ENCODE measurements at places on chromosomes 1 and 21.

GRCh38 chr1:230249695-230250480, 176.2 kb downstream of the PGBD5 start:
- H3K27me3 ChIP-seq: no peaks in the 10 kb centered on the region
- no peak overlapping the region for H3K4me3 ChIP-seq
- peaks cover 7% of the 10 kb centered on the region for H3K36me3 ChIP-seq

DNA sequence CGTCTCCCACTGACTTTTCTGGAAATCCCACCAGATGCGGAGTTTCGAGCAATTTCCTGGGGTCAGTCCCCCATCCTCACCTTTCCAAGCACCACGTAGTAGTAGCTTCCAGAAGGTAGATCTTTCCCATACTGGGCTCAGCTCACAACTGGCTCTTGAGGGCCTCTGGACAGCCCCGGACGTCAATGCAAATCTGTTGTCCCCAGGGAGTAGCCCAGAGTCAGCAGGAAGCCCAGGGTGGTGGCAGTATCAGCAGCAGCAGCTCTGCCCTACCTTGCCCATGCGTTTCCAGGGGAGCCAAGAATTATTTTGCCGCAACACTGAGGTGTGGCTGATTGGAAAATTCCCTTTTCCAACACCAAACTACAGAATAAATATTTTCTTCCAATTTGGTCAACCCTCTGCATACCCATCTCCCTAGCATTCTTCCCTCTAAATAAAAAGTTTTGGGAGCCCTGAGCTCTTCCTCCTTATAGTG, 70.3 kb downstream of the CD46 start:
- peaks cover 75% of the 10 kb centered on the region for H3K4me1 ChIP-seq
- peak overlapping the region; percentile 80 for H3K4me3 ChIP-seq
- peak overlapping the region; percentile 86 for H3K27ac ChIP-seq
- no peak for DNase-seq
- H3K36me3 ChIP-seq: peaks cover 10% of the 10 kb centered on the region
- no peaks in the 10 kb centered on the region for H3K27me3 ChIP-seq

- peak overlapping the region; percentile 85 for H3K4me3 ChIP-seq
- peaks cover 25% of the 10 kb centered on the region for H3K36me3 ChIP-seq
- H3K4me1 ChIP-seq: peaks cover 61% of the 10 kb centered on the region
- DNase-seq: peak; percentile 96
- no peaks in the 10 kb centered on the region for H3K27me3 ChIP-seq
These were observed 596 bp downstream of the CD247 start for GRCh38 chr1:167517535-167518330.

DNA sequence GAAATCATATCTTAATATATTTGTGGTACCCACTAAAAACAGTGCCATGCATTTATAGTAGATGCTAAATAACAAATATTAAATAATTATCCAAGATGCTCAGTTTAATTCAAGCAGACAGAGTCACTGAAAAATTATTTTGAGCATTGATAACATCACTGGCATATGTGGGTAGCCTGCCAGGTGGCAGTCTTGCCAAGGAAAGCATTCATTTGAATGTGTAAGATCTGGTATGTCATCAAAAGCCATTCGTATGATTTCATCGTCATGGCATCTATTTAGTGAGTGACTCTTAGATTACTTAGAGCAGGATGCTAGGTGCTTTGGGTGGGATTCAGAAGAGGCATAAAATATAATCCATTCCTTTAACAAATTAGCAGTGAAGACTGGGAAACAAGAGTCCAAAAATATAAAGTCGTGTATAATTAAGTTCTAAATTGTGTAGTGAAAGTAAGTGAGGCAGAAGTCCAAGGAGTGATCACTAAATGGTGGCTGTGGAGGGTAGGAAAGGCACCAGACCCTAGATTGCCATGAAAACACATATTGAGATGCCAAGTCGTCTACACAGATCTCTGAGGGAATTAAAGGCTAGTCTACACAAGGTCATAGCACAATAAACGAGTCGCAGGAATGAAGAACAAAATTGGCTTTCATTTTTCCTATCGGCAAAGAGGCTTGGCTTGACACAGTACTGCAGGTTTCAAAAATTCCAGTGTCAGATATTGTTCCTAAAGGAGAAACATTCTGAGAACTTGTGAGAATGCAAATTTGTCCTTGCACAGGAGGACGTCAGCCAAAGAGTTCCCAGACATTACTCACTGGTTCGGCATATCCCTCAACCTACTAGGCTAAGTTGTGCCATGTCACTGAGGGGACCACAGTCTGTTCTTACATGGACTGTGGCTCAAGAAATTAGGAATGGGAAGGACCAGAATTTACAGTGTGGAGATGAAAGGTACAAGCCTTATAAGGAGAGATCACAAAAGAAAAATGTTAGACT, 130.8 kb downstream of the LYPLAL1 start:
- no peak overlapping the region for H3K27ac ChIP-seq
- DNase-seq: no peak
- H3K4me1 ChIP-seq: no peaks in the 10 kb centered on the region
- peaks cover 1% of the 10 kb centered on the region for H3K36me3 ChIP-seq
- H3K4me3 ChIP-seq: no peak overlapping the region
- H3K27me3 ChIP-seq: no peaks in the 10 kb centered on the region

GRCh38 chr1:70140894-70141293, 64.5 kb downstream of the LRRC40 start:
- no peak for DNase-seq
- no peaks in the 10 kb centered on the region for H3K27me3 ChIP-seq
- H3K36me3 ChIP-seq: no peaks in the 10 kb centered on the region

- H3K27me3 ChIP-seq: no peaks in the 10 kb centered on the region
- peaks cover 20% of the 10 kb centered on the region for H3K36me3 ChIP-seq
- H3K4me1 ChIP-seq: peaks cover 78% of the 10 kb centered on the region
- no peak overlapping the region for H3K4me3 ChIP-seq
- no peak for DNase-seq
These were observed 41.9 kb downstream of the RCSD1 start for GRCh38 chr1:167671727-167672511.

GRCh38 chr1:197521118-197521739, 253.2 kb downstream of the CRB1 start:
- H3K4me1 ChIP-seq: no peaks in the 10 kb centered on the region
- no peak overlapping the region for H3K4me3 ChIP-seq
- H3K27me3 ChIP-seq: no peaks in the 10 kb centered on the region

DNA sequence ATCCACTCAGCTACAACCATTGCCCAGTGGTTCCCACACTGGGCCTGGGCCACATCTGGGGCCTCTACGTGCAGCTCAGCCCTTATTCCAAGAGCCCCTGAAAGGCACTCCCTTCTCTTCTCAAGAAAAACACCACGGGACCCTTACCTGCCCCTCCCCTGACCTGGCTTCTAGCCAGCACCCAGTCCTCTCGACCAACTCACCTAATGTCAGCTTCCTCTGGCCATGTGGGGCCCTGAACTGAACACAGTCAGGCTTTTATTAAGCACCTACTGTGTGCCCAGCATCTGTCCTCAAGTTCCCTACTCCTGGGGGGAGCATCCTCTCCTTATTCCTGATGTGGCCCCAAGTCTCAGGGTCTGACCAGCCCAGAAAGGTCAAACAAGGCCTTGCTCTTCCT, 208.4 kb downstream of the MATN1 start:
- H3K4me1 ChIP-seq: no peaks in the 10 kb centered on the region
- no peak for DNase-seq
- H3K4me3 ChIP-seq: no peak overlapping the region
- no peak overlapping the region for H3K27ac ChIP-seq

GRCh38 chr1:19445417-19446342, 39.7 kb downstream of the CAPZB start:
- DNase-seq: no peak
- peaks cover 2% of the 10 kb centered on the region for H3K36me3 ChIP-seq
- peak overlapping the region; percentile 70 for H3K4me3 ChIP-seq
- H3K27ac ChIP-seq: peak overlapping the region; percentile 85
- H3K27me3 ChIP-seq: no peaks in the 10 kb centered on the region
- peaks cover 93% of the 10 kb centered on the region for H3K4me1 ChIP-seq

GRCh38 chr1:154808909-154809262, 61.2 kb downstream of the KCNN3 start:
- DNase-seq: no peak
- H3K4me3 ChIP-seq: no peak overlapping the region
- peaks cover 26% of the 10 kb centered on the region for H3K27me3 ChIP-seq
- no peaks in the 10 kb centered on the region for H3K36me3 ChIP-seq

DNA sequence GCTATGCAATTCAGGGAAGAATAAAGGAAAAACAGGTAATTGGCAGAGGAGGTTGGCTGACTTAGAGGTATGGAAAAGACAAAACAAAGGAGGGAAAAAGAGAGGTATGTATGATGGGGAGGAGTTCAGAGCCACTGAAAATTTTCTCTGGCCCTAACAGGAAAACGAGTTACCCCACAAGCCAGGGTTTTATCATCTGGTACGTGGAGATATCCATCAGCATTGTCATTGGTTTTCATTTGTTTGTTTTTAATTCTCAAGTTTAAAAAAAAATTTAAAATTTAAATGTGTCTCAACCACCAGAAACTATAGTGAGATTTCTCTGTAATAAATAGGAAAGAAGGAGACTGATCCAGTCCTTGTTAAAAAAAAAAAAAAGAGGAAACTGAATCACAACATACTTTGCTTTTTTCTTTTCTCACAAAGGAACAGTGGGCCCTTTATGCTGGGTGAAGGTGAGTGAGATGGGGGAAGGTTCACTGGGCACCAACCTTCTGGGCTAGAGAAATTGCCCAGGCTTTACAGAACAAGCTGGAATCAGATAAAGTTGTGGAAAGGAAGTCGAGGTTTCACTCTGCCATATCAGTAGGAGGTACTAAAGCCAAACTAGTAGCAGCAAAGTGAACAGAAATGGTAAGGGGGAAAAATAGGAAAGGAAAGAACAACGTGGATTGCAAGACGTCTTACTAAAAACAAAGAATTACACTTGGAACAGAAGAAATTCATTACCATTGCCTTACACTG, 2.7 kb downstream of the IFNAR2 start:
- peak overlapping the region; percentile 97 for H3K4me3 ChIP-seq
- H3K27me3 ChIP-seq: no peaks in the 10 kb centered on the region
- peaks cover 72% of the 10 kb centered on the region for H3K4me1 ChIP-seq
- peaks cover 4% of the 10 kb centered on the region for H3K36me3 ChIP-seq
- H3K27ac ChIP-seq: peak overlapping the region; percentile 88

DNA sequence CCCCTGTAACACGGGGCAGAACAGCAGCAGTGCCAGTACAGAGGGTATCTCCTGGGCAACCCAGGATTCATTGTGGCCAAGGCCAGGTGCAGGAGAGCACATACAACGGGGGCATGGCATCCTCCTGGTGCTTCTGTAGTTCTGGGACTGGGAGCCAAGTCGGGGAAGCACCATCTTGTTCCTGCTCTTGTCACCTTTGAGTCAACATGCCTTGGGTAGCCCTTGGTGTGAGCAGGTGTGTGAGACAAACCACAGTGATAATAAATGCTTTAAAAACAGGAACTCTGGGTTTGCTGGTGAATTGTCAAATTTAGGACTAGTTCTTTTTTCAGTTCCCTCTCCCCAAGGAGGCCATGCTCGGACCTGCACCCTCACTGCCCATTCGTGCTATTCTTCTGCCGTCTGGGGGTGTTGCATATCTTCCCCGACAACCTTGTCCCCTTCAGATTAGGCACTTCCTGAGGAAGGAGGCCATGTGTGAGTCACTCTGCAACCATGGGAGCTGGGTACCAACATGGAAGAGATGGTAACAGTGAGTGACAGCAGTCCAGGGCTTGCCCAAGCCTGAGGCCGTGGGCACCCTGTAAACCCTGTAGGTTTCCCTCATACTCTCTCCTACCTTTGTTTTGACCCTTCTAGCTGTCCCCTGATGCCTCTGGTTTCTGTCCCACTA, 150.2 kb downstream of the GRIK3 start:
- H3K36me3 ChIP-seq: no peaks in the 10 kb centered on the region
- no peak for DNase-seq
- H3K4me1 ChIP-seq: no peaks in the 10 kb centered on the region
- H3K27ac ChIP-seq: no peak overlapping the region

DNA sequence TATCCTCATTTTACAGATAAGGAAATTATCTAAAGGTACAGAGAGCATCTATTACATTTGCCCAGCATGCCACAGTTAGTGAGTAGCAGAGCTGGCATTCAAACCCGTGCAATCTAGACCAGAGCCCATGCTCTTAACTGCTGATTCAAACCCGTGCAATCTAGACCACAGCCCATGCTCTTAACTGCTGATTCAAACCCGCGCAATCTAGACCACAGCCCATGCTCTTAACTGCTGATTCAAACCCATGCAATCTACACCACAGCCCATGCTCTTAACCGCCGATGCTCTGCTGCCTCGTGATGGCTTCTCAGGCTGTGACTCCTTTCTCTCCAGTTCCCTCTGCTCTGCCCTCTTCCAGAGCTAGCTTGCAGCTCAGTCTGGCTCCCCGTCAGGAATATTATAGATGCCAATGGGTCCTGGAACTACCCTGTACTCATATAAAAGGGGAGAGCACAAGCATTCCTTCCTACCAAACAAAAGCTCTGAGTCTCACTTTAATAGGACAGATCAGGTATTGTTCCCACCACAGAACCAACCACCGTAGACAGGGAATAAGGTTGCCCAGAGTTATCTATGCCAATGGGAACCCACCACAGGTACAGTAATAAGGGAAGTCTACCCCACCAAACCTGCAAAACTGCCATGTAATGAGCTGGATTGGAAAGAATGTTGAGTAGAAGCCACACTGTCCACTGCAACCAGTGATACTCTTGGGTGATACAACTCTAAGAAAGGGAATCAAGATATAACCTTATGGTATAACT, 78.4 kb downstream of the SMYD3 start:
- peaks cover 6% of the 10 kb centered on the region for H3K36me3 ChIP-seq
- peaks cover 15% of the 10 kb centered on the region for H3K4me1 ChIP-seq
- no peaks in the 10 kb centered on the region for H3K27me3 ChIP-seq
- peak overlapping the region; percentile 47 for H3K27ac ChIP-seq
- peak; percentile 72 for DNase-seq

DNA sequence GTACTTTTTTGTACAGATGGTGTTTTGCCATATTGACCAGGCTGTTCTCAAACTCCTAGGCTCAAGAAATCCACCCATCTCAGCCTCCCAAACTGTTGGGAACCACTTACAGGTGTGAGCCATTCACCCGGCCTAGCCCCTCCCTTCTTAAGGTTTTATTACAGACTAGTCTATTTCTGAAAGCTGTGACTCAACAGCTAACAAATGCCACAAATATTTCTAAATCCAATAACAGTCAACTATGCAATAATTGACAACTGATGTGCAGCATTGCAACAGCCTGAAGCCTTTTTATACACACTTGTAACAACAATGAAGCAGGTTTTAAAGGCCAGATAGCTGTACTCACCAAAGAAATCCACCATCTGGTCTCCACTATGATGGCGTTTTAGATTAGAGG, 51.4 kb downstream of the GRIK1 start:
- no peak for DNase-seq
- peaks cover 5% of the 10 kb centered on the region for H3K27me3 ChIP-seq
- no peak overlapping the region for H3K27ac ChIP-seq
- H3K4me1 ChIP-seq: no peaks in the 10 kb centered on the region
- H3K36me3 ChIP-seq: no peaks in the 10 kb centered on the region

DNA sequence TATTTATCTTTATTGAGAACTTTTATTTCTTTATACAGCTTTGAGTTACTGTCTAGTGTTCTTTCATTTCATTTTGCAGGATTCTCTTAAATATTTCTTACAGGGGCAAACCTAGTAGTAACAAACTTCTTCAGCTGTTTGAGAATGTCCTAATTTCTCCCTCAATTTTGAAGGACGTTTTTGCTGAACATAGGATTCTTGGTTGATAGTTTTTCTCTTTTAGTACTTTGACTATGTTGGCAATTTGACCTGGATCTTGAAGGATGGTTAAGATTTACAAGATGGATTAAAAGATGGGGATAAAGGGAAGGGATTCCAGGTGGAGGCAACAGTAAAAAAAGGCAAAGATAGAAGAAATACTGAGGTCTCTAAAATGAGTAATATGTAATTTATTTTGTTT, 38.9 kb downstream of the XPR1 start:
- H3K36me3 ChIP-seq: peaks cover 30% of the 10 kb centered on the region
- no peak overlapping the region for H3K4me3 ChIP-seq
- no peak overlapping the region for H3K27ac ChIP-seq
- H3K27me3 ChIP-seq: no peaks in the 10 kb centered on the region
